Activated naive CD8-positive, alpha-beta T cell treated with anti-CD3 and anti-CD28 coated beads for 36 hours (primary cell): ENCODE measurements at places on chromosomes 2 and 18.
A peak's percentile ranks its signal among the peaks of the same experiment; 100 is the strongest.

GRCh38 chr18:24398540-24398939, 916 bp upstream of the OSBPL1A start:
- no peak for DNase-seq

DNA sequence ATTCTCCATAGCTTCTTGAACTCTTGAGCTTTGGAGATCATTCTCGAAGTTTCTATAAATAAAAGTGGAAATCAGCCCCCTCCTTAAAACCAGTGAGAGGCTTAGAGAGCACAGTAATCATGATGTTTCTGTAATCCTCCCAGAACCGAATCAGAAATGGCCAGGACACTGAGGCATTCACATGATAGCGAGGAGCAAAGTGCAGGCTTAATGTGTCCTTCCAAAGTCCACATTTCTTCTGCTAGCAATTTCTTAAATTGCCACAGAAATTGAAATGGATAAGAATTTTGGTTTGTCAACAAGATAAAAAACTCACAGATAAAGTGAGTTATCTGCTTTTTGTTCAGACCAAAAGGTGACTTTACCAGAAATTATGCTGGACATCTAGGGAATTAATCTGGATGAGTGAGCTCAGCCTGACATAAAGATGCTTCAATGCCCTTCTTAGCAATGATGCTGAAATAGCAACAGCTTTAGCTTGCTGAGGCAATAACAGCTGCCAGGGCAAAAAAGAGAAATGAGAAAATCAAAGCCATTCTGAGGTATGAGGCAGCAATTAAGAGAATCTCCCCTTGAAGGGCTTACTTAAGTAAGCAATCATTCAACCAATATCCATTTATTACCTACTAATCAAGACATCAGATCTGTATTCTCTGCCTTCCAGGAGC, 82.4 kb upstream of the PHLPP1 start:
- DNase-seq: no peak

DNA sequence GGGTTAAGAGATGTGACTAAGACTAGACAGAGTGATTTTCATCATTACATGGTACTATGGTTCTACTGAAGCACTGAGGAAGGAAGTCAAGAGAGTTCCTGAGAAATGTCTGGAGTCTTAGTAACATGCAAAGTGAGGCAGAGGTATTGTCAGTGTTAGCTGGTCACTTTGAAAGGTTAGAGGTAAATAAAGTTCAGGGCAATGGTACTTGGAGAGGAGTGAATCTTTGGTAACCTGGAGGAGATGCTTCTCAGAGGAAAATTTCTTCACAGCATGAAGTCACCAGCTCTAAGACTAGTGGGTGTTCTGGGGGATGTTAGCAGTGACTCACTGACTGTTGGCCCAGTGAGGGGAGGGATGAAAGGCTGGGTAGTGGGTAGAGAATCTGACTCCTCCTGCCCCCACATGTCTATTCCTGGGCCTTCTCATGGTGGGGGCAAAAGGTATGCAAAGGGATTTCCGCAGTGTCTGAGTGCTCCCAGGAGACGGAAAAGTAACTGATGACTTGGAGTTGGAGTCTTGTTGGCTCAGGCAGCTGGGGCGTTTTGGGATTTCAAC, 23.3 kb upstream of the IL1RN start:
- peak; percentile 41 for DNase-seq

GRCh38 chr18:29176681-29177080, 999.8 kb upstream of the CDH2 start:
- DNase-seq: no peak

DNA sequence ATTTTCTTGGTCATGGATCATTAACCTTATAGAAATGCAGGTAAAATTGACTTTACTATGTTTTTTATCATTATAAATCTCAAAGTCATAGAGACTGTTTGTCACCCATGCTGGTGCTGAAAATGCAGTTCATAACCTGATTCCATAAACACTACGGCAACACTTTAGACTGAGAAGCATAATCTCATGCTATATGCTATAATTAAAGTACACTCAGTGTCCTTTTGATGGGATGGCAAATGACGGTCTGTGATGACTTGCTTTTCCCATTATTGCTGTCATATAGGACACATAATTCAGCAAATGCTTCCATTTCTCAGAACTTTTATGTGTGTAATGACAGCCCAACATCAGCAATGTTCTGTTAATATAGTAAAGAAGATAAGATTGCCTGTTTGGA, 162.9 kb downstream of the CD226 start:
- no peak for DNase-seq

DNA sequence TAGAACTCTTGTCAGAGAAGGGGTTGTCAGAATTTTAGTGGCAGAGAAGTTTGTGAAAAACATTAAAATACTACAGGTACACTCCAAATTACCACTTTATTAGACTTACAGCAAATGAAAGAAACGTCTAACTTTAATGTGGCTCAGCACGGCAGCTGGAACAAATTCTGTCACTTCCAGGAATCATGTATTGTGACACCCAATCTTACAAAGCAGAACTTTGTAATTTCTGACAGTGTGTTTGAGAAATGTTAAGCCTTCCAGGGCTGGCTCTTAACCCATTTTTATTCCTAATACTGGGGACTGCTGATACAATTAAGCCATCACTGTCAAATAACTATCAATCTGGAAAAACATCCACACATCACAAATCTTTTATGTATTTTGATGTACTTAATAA, 216.4 kb downstream of the ZNF385B start:
- no peak for DNase-seq

DNA sequence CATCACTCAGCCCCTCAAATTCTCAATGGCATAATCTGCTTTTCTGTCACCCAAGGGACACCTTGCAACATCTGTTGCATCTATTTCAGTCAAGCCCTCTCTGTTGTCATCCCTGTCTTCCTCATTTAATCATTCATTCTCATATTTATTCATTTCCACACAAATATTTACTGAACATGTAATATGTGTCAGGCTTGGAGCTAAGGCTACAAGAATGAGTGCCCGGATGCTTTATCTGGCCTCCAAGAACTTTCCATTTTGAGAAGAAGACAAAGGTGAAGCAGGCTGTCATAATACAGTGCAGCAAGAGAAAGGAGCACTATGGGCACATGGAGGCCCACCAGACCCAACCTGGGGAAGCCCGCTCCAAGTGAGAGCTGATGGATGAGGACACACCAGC, 15.6 kb downstream of the IL18RAP start:
- DNase-seq: no peak

DNA sequence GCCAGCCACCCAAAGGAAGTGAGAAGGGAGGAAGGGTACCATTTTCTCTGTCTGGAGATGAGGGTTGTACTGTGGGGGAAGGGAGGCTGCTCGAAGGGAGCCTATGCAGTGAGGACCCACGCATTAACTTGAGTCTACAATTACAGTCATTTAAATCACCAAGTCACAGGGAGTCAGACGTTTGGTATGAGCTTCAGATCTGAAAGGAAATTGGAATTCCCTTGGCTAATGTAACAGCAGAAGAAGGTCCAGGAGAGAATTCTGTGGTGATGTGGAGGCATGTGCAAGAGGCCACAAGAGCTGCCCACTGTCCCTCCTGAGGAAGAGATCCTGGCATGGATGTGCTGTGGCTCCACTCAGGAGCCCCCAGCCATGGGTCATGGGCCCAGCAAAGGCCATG, 22.5 kb downstream of the DAPL1 start:
- DNase-seq: no peak

DNA sequence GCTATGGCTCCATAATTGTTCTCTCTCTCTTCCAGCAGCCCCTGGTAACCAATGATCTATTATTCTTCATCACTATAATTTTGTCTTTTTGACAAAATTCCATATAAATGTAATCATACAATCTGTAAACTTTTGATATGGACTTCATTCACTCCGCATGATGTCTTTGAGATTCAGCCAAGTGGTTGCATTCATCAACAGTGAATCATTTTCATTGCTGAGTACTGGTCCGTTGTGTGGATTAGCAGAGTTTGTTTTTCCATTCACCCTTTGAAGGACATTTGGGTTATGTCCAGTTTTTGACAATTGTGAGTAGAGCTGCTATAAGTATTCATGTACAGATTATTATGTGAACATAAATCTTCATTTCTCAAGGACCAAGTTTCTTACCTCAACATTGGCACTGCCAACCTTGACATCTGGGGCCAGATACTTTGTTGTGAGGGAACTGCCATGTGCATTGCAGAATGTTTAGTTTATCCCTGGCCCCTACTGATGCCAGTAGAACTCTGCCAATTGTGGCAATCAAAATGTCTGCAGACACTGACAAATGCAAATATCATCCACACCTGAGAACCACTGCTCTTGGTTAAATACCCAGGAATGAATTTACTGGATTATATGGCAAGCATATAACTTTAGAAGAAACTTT, 48.4 kb upstream of the BCL2L11 start:
- no peak for DNase-seq

DNA sequence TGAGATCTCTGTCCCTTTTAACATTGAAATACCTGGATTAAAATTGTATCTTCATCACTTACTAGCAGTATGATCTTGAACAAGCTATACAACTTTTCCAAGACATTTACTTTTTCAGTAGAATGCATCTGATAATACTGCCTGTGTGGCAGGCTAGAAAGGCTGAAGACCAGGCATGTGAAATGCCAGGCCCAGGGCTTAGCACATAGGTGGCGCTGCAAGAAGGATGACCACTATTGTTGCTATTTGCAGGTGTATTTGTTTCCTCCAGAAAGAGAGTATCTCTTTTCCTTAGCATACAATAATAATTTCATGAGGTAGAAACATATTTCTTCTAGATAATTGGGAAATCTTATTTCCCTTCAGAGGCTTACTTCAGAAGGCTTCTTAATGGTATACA, 331.3 kb downstream of the THSD7B start:
- DNase-seq: no peak
